ENCODE measurements at places on chromosomes 5 and 9.

DNA sequence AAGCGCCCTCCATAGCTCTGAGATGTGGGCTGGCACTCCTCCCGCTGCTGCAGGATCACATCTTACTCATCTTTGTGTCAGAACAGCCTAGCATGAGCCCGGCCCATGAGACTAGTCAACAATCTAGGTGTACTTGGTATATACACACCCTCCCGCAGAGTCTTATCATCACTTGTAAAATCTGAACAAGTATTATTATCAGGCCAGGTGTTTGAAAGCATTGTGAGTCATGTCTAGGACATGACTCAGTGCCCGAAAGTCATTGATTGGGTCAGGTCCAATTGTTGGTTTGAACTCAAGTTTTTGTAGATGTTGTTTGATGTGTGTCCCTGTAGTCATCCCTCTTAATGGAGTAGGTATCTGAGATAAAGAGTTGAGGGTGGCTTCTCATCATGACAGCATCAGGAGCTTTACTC is 108.7 kb downstream of the CFAP90 start:
- no peak for DNase-seq

DNA sequence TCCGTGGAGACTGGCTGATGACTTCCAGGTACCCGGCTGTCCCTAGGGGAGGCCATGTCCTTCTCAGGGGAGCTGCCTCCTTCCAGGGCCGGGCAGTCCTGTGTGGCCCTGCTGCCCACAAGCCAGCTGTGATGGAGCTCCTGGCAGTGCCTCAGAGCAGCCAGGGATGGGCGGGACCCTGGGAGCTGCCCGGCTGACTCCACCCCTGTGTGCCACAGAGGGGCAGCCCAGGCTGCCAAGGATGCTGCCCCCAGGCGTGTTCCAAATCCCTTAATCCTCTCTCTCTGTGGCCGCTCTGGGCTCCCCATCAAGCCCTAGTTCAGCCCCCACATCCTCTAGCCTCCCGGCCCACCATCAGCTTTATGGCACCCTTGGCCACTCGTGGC is 7.0 kb upstream of the SCGB3A1 start:
- DNase-seq = no peak

GRCh38 chr9:33447799-33448553 is 583 bp upstream of the AQP3 start:
- DNase-seq = no peak

DNA sequence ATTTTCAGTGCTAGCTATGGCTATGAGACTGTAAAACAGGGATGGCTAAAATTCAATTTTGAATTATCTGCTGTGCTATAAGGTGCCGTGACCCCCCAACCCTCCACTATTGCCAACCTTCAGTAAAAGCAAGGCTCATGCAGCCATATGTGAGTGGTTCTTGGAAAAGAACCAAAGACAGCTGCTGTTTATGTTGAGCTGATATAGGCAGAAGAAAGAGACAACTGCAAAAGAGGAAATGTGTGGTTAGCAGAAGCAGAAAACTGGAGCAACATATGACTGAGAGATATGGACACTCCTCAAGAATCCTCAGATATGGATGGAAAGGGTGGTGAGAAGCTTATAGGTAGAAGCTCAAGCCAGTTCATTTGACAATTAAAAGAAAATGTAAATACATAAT is 200.3 kb downstream of the TLE1 start:
- DNase-seq = no peak

- DNase-seq = no peak
Measured at GRCh38 chr9:95854386-95855020, 21.0 kb upstream of the ERCC6L2 start.

GRCh38 chr9:114500697-114501292 is 4.5 kb downstream of the WHRN start:
- peak; percentile 24 for DNase-seq

- DNase-seq = no peak
Measured at GRCh38 chr5:130045334-130045733, 141.1 kb downstream of the CHSY3 start.

GRCh38 chr9:20624201-20625002 is 2.1 kb upstream of the MLLT3 start:
- peak; percentile 23 for DNase-seq

- no peak for DNase-seq
Measured at GRCh38 chr5:58002323-58002722, 457.6 kb downstream of the PLK2 start.

- DNase-seq = no peak
Measured at GRCh38 chr9:81596679-81597418, 92.5 kb downstream of the TLE1 start.

DNA sequence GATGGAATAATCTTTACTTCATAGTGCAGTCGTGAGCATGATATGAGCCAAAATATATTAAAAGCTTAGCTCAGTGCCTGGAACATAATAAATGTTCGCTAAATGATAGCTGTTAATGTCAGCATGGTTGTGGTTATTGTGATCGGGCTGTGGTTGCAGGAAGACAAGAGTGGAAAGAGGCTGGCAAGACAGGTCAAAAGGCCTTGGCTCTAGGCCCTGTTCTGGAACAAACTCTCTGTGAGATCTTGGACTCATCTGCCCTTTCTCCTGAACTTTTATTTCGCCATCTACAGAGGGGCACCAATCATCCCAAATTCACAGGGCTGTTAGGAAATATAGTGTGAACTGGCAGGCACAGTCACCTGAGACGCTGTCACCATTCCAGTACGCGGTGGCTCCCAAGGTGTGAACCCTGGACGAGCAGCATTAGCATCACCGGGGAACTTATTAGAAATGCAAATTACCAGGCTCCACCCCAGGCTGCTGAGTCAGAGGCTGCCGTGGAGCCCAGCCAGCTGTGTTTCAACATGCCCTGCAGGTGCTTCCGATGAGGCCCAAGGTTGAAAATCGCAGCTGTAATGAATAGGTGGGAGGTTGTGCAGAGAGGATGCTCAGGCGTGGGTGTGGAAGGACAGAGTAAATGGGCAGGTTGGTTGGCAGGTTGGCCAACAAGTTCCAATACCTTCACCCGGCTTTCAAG is 50.2 kb upstream of the SAP30L start:
- no peak for DNase-seq

- no peak for DNase-seq
Measured at GRCh38 chr9:2599896-2600295, 21.7 kb upstream of the VLDLR start.

GRCh38 chr9:18824095-18824666 is 208.8 kb downstream of the SAXO1 start:
- DNase-seq = no peak

DNA sequence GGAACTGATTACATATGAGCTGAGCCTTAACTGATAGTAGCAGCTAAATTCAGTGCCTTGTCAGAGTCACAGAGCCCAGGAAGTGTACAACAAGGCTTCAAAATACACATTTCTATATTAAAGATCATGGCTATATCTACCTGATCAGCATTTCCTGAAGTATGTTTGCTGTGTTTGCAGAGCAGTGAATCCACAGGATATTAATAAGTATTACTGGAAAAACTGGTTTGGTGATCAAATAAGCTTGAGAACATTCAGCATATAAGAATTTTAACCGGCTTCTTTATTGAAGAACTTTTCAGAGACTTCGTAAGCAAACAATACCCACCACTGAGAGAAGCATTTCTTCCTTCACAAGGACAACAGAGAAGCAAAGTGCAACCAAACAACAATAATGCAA is 227.0 kb downstream of the ELAVL2 start:
- DNase-seq = no peak

- DNase-seq = no peak
Measured at GRCh38 chr9:121399883-121400607, 30.0 kb upstream of the STOM start.

GRCh38 chr5:96720408-96720807 is 58.2 kb downstream of the CAST start:
- no peak for DNase-seq

- no peak for DNase-seq
Measured at GRCh38 chr9:136936645-136937170, 7.8 kb downstream of the FBXW5 start.

DNA sequence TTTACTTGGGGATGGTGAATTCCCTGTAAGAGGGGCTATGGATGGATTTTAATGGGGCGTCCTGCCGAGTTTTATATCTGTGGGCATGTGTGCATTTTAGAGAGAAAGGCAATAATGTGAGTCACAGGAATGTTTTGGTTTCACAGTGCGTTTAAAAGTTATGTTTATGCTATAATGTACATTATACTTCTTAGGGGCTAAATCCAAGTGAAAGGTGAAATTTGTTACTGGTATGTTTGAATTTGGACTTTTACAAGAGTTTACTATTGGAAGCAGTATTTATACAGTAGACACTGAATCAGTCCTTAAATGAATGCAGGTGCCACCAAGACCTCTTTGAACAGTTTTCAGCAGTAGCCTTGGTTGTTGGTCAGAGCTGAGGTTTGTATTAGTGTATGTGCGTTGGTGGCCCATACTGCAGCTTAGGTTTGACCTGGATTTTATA is 5.6 kb downstream of the JMY start:
- no peak for DNase-seq

DNA sequence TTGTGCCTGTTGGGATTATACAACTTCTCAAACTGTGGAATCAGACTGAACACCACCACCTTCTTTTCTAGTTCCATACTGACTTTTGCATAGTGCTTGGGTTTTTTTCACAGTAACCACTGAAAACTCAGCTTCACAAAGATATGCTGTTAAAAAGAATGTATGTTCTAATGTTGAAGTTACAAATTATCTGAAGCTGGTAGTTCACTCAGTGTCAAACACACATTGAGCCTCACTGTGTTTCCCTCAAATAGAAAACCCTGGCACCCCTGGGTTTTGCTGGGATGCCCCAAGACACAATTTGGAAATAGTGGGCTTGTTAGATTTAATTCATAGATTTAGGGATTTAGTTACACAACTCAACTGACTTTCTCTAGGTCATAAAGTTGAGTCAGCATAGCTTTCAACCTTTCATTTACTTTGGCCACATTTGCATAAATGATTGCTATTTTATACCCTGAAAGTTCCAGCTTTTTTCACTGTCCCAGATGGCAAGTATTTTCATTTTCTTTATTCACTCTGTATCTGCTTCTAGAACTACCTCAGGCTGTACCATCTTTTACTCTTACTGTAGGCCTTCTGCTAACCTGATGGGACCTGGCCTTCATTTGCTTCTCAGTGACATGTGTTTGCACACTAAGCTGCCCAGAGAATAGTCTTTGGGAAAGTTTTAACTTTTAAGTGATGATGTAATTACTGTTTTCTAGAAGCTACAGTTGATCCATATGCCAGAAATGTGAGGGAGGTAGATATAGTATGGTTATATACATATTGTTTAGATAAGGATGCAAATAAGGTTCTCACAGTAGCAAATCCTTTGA is 115.1 kb downstream of the CDC42SE2 start:
- no peak for DNase-seq

GRCh38 chr5:128279345-128279744 is 195.8 kb downstream of the SLC12A2 start:
- no peak for DNase-seq

- no peak for DNase-seq
Measured at GRCh38 chr9:4926239-4926638, 58.8 kb upstream of the JAK2 start.

GRCh38 chr9:73806876-73807275 is 655.2 kb downstream of the ANXA1 start:
- no peak for DNase-seq

DNA sequence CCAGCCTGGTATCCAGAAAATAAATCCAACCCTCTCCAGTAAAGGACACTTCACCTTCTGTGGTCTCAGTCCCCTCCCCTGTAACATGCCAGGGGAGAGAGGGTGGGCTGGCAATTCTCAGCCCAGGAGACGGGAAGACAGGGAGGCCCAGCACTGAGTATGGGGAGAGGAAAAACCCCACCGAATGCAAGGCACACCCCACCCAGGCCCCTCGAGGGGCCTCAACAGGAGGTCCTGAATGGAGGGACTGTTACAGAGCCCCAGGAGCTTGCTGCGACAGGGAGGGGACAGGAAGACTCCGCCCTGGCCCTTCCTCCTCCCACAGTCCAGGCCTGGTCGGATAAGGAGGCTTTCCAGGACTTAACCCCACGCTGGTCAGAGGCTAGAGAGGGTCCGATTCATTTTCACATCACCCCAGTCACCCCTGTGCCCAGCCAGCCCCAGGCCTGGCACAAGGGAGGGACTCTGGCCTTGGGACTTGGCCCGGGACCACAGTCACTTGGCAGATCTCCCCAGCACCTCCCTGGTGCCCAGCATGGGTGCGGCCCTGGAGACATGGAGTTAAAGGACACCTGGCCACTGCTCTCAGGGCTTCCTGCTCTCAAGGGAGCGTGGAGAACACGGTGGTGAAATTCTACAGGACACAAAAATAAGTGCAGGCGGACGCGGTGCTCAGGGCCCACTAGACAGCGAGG is 44.9 kb upstream of the STXBP1 start:
- no peak for DNase-seq

- no peak for DNase-seq
Measured at GRCh38 chr9:116096046-116096445, 57.5 kb upstream of the PAPPA start.

- no peak for DNase-seq
Measured at GRCh38 chr9:125549891-125550885, 156.8 kb downstream of the MAPKAP1 start.

- no peak for DNase-seq
Measured at GRCh38 chr9:98468567-98469239, 213.3 kb upstream of the TBC1D2 start.

DNA sequence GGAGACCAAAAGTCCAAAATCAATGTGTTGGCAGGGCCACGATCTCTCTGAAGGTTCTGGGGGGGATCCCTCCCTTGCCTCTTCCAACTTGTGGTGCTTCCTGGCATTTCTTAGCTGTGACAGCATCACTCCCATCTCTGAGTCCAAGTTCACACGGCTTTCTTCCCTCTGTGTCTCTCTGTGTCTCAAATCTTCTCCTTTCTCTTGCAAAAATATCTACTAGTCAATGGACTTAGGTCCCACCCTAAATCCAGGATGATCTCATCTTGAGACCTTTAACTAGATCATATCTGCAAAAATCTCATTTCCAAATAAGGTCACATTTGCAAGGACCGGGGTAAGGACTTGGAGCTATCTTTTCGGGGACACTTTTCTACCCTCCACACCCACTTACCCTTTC is 186.1 kb downstream of the HSD17B3 start:
- DNase-seq = peak; percentile 34

- DNase-seq = no peak
Measured at GRCh38 chr9:85147046-85147640, 477.6 kb downstream of the NTRK2 start.

DNA sequence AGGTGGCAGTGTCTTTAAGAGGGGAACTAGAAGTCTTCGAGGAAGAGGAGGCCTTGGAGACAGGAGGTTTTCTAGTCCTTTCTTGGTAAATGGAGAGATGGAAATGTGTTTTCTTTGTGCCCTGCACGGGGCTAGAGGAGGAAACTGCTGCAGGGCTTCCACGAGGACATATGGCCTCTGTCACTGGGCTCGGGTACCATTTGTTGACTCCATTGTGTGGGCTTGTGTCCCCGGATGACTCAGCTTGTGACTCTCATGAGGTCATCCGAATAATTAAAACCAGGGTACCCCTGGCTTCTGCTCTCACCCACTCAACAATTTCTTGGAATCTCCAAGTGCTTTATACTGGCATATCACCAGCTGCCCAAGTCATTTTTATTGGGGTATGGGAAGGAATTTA is 261.7 kb downstream of the KIF4B start:
- DNase-seq = no peak

DNA sequence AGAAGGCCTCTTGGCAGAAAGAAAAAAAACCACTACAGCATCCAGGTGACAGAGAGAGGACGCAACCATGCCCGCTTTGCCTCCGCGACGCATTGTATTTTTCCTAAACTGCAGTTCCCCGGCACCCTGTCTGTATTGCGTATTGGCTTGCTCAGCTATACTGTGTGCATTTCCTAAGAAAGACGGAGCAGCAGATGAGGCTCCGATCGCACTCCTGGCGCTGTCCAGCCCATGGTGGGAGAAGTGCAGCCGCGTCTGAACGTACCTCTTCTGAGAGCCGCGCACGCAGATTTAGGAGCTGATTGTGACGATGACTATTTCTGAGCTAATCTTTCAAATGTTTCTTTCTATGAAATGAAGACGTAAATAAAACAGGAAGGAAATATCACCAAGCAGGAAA is 366.5 kb downstream of the IRX1 start:
- no peak for DNase-seq

All from C1 segment of cervical spinal cord (tissue), 14 donors.